Transverse colon (tissue), 4 donors: ENCODE measurements at places on chromosomes 11 and 22.

- peak; percentile 54 for DNase-seq
These were observed 617 bp downstream of the CSKMT start for GRCh38 chr11:62665599-62666258.

DNA sequence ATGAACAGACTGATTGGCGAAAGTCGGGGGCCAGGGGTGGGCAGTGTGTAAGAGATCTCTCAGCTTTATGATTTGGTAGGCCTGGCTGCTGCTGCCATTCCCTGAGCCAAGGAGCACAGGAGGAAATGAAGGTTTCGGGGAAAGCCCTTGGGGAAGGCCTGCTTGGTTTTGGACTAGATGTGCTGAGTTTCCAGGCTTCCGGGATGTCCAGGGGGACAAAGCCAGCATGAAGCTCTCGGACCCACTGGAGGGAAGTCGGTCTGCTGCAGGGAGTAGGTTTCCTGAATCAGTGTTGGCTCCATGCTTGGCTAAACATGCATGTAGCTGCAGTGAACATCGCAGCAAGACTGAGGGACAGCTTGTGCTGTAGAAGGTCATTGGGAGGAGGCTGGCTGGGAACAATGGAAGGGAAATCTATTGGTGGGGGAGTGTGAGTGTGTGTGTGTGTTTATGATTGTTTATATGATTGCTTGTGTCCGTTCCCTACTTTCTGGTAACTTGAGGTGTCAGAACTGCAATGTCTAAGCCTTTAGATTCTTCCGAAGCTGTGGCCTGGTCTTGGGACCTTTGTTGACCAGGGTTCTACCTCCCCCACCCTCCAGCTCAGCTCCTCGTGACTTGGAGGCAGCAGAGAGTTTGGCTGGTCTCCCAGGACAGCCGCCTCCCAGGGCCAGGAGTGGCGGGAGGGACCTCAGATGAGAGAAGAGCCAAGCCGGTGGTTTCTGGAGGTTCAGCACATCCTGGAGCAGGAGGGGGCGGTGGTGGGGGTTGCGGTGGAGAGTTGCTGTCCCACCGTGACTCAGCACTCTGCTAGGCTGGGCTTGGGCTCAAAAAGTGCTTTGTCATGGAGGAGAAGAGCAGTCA lies 4.0 kb upstream of the FTH1 start:
- peak; percentile 94 for DNase-seq

DNA sequence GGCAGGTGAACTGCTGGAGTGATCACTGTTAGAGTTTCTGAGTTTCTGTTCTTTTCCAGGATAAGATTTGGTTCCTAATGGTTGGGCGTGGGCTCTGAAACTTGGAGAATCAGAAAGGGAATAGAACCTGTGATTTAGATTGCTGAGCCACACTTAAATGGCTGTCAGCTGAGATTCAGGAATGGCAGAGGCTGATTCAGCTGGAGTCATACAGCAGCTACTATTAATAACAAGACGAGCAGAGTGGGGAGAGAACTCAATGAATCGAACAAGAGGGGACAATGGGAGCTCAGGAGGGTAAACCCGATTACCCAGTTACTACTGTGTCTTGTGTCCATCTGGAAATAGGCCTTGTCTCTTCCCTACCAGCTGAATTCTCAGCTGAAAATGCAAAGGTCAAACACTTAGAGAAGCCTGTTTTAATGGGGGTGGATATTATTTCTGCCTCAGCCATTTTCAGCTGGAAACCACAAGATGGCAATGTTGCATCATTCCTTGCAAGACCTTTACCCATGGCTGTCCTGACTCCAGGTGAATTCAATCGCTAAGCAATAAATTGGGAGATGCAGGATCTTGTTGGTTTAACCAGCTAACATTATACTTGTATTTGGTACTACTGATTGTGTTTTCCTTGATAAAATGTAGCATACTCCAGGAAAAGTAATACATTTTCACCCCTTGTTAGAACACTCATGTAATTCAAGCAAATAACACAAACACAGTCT lies 104.5 kb upstream of the RAG2 start:
- DNase-seq: no peak

DNA sequence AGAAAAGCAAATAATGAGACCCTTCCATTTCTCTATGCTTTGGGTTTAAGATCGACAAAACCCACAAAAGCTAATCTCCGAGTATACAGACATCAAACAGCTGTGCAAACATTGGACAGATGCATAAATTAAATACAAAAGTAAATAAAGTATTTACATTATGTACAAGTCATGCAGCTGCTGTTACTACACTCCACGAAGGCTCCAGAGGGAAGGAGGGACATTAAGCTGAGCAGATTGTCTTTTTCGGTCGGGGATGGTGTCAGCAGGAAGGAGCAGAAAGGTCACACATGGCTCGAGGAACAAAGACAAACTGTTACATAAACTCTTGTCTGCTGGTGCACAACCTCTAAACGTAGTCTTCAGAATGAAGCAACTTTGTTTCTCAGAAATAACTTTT lies 88.8 kb upstream of the BARX2 start:
- no peak for DNase-seq
